Stimulated activated CD8-positive, alpha-beta memory T cell treated with anti-CD3 and anti-CD28 coated beads, Interleukin-15, amount 100 ng/mL, for 48 hours (primary cell): ENCODE measurements at places on chromosomes 6 and 20.

DNA sequence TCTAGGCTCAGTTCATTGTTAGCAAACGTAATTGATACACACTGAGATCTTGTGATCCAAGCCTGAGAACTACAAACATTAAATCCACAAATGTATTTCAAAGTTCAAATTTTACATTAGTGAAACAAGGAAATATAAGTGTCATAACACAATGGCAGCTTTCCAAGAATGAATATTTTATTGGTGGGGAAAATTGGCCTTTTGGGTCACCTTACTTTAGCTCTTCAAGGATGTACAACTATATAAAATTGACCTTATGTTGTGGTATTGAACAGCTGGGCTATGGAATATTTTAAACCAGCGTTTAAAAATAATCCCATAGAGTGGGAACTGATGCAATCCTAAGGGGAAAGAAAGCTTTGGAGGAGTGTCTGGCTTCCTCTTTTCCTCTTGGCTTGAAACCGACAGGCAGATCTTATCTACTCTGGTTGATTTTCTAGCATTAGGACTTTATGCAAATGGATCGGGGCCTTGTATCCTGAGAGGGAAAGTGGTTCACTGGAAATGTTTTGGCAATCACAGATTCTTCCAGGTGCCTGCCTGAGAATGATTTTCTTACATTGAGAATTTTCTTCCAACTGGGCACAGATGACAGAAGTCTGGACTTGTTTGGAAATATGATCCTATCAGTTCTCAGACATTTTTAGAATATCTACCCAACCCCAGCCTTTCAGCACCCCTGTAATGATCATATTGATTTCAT is 184.8 kb upstream of the ECI2 start:
- no peak for DNase-seq

DNA sequence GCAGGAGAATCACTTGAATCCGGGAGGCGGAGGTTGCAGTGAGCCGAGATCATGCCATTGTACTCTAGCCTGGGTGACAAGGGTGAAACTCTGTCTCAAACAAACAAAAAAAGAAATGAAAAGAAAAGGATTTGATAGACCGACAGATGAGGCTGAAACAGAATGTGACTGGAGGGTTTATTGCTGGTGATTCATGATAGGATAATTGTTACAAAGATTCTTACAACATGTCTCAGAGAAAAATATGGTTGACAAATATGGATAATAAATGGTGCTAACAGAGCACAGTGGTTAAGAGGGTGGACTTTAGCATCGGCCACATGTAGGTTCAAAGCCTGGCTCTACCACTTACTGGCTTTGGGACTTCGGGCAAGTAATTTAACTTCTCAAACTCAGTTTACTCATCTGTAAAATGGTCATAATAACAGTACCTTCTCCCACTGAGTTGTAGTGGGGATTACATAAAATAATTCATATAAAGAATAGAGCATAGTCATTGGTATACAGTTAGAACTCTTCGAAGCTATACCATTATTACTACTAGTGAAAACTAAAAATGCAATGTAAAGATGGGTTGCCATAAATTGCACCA is 131.9 kb downstream of the MAP3K7 start:
- no peak for DNase-seq

DNA sequence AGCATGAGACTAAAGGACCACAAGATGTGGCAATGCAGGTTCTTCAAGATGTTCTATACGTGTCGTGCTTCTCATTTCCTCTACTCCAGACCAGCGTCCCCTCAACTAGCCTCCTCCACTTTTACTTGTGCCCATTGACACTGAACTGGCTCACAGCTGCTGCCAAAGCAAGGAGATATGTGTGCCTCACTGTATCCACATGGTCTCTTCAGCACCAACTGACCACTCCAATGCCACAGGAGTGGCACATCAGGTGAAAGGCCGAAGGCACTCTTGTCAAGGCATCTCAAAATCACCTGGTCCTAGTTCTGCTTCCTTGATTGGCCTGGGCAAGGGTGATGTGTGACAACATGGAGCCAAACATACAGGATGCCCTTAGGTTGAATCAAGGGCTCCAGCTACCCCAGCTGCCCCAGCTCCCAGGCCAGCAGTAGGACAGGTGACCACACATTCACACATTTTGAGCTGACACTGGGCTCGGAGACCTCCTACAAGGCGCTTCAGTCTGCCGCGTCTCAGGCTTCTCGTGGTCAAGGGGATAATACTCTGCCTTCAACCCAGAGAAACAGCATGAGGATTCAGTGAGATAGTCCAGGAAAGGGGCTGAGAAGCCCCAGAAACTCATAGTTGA is 205.2 kb upstream of the CDH4 start:
- no peak for DNase-seq

GRCh38 chr6:55494411-55494810 is 84.6 kb downstream of the HMGCLL1 start:
- DNase-seq: no peak

DNA sequence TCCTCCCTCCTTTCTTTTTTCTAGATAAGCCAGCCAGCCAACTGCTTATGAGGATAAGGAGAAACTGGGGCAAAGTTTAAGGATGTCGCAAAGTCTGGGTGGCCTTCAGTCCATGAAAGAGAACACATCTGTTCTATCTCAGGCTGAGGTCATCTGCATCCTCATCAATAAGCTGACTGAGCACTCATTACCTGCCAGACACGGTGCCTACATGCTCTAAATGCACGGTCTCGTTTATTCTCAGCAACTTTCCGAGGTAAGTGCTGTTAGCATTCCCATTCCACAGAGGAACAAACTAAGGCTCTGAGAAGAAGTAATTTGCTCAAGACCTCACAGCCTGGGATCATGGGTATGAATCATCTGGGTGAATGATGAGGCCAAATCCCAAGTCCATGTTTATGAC is 133.1 kb downstream of the BCAS1 start:
- DNase-seq: no peak

DNA sequence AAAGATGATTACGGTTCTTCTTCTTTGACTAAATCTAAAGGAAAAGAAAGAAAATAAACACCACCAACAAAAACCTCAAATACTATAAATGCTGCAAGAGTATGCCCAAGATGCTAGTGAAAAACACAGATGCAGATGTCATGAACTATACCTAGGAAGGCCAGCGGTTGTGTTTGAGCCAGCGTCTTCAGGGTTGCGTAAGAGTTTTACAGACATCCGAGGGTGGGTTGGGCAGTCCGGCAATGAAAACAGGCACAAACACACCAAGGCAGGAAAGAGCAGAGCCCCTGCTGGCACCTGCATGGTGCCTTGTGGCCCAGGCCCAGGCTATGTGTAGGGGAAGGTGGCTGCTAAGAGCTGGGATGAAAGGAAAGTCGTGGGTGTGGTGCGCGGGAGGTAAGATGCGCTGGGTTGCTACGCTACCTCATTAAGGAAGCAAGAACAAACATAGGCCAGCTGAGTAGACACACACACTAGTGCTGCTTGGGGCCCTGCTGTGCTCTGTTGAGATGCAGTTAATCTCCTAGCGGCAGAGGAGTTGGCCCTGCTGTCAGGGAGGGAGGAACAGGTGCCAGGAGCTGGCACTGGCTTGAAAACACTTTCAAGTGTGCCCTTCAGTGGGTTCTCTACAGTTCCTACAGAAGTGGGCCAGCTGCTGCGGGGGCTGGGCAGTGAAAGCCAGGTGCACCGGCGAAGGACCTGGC is 170.2 kb upstream of the PLN start:
- no peak for DNase-seq

GRCh38 chr6:108716801-108717791 is 131.1 kb upstream of the ARMC2 start:
- no peak for DNase-seq

DNA sequence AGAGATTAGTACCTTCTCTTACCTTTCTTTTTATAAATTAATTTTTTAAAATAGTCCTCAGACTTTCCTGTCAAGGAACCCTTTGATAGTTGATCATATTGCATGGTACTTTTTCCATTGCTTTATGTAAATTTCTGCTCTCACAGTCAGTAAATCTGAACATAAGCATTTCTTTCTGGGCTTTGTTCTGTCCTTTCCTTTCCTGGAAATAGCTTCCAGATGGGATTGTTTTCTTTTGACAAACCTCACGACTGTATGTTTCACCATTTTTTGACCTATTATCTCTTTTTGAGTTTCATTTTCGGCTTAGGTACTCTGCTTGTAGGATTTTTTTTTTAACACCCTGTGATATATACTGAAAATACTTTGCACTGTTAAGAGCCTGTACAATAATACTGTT is 32.6 kb downstream of the UTRN start:
- no peak for DNase-seq

DNA sequence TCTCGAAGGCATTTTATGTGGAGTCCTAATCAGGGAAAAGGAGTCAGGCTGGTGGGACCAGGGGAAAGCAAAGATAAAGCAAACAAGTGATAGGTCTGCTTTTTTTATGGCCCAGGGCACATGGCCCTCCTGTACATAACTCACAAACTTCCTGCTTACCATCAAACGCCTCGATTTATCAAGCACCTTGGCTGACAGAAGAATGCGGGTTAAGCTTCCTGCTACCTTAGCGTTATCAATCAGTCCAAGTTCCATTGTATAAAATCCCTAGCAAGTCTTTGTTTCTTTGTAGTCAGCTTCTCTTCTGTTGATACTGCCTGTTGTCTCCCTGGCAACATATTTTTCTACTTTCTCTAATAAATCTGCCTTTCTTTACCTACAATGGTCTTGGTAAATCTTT is 4.1 kb upstream of the TRIM27 start:
- no peak for DNase-seq

DNA sequence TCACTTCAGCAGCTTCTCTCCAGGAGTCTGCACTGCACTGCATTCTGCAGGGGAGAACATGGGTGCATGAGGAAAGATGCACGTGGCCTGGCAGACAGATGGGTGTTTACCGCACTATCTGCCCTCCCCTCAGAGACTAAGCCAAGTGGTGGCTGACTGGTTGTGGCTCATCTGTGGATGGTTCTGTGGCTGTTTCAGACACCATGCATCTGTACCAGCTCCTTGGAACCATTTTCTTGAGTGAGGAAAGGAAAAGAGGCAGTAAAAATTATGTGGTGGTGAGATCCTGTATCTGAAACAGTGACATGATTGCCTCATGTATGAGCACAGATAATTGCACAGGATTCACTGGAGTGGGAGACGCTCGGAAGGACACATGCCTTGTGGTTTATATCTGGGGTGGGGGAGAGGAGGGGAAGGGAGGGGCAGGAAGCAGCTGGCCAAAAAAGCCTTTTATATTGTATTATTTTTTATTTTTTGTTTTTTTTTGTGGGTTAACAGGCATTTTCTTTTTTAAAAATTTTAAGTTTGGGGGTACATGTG is 161.7 kb downstream of the ERMARD start:
- DNase-seq: no peak

GRCh38 chr6:168186438-168186837 is 107.4 kb upstream of the FRMD1 start:
- DNase-seq: no peak

- no peak for DNase-seq
These were observed 266.8 kb downstream of the CD83 start for GRCh38 chr6:14384175-14384949.

- DNase-seq: no peak
These were observed 172.0 kb downstream of the MYLK4 start for GRCh38 chr6:2578767-2579166.

DNA sequence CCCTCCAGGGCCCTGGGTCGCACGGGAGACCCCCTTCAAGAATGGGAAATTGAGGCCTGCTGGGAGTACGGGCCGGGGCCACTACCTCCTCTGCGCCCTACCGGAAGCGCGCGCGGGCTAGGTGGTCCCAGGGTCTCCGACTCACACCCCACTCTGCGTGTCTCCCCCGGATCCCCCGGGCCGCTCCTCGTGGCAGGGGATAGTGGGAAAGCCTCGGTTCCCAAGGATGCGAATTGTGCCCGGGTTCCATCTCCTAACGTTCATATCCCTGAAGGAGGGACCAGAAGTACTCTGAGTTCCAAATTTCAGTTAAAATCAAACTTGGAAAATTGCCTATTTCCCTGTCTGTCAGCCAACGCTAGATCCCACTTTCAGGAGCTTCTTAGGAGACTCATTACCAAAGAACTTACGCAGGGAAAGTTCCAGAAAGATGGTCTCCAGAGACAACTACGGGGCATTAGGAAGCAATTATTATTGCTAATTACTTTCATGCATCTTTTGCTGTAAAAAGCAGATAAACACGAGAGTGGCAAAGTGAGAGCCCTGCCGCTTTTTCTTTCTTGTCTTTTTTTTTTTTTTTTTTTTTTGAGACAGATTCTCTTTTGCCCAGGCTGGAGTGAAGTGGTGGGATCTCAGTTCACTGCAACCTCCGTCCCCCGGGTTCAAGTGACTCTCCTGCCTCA is 858 bp downstream of the FAM83D start:
- no peak for DNase-seq

DNA sequence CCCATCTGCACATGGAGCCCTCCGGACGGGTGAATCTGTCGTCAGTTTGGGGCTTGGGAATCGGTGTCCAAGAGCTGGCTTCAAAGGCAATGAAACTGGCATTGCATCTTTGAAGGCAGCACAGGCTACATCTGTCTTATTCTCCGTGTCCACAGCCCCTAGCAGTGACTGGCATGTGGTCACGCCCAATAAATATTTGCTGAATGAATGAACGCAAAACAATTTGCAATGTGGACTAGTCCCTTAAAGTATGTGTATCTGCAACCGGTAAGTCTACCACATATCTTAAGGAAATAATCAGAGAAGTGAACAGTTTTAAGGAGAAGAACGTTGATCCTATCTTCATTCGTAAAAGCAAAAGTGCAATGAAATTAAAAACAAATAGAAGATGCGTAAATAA is 8.0 kb upstream of the PMEPA1 start:
- DNase-seq: no peak
